ENCODE measurements at places on chromosomes 5 and 9.

GRCh38 chr5:55304584-55304983, 2.9 kb downstream of the DHX29 start:
- DNase-seq = no peak

- peak; percentile 69 for DNase-seq
Measured at GRCh38 chr5:84383816-84384603, 670 bp downstream of the EDIL3 start.

DNA sequence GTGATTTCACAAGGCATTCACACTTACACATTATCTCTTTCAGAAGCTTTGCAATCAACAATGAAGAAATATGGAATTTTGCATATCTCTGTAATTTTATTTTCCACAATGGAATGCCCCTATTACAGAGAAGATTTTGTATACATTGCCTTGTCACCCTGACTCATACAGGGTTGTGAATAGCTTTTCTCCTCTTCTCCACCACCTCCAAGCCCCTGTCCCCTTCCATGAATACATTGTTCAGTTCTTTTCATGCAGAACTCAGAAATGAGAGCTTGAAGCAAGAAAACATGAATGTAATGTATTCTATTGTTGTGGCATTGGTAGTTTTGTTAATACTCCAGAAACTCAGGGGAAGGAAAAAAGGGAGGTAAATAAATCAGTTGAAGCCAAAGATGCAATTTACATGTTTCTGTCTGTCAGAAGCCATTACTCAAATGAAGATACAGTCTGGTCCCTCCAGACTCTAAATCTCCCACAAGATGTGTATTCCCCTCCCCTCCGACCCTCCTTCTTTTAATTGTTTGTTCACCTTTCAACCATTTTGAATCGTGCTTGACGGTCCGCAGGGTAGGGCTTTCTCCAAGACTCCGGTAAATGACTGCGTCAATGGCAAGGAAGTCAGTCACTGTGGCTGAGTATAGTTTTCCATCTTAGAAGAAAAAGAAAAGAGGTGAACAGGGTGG, 86.1 kb downstream of the SEMA6A start:
- DNase-seq = no peak

- DNase-seq = peak; percentile 80
Measured at GRCh38 chr5:77560677-77561263, 68.7 kb upstream of the WDR41 start.

DNA sequence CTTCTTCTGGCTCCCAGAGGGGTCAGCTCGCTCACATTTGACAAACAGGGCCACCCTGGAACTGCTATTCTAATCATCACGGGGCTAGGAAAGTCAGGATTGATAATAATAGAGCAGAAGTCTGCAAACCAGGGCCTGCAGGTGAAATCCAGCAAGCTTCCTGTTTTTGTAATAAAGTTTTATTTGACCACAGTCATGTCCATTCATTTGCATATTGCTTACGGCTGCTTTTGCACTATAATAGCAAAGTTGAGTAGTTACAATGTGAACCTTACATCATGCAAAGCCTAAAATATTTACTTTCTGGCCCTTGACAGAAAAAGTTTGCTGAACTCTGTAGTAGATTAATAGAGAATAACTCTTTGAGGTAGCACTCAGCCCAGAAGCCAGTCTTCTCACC, 63.2 kb upstream of the CTXN3 start:
- no peak for DNase-seq

DNA sequence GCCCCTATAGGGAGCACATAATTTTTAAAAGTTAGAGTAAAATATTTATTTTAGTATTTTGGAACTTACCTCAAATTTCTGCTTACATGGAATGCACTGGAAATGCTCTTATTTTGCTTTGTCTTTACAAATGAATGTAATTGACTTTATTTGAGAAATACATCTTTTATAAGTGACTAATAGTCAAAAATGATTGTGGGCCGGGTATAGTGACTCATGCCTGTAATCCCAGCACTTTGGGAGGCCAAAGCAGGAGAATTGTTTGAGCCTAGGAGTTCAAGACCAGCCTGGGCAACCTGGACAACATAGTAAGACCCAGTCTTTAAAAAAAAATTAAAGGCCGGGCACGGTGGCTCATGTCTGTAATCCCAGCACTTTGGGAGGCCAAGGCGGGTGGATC, 5.8 kb downstream of the HMGCR start:
- DNase-seq = no peak

- DNase-seq = peak; percentile 78
Measured at GRCh38 chr9:103798620-103799019, 295.5 kb upstream of the SMC2 start.

DNA sequence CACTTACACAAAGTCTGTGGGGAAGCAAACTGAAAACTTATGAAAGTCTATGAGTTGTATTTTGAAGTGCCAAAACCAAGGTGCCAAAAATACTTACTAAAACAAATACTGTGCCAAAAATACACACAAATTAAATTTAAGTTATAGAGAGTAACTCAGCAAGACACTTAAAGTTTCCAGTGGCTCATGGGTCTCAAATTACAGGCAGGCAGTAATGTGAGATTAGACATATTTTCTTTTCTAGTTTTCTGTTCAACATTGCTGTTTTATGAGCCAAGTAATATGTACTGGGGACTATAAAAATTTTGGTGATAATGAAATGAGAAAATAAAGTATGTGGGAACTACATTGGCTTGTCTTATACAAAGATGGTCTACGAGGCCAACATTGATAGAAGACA, 172.2 kb upstream of the SNX2 start:
- no peak for DNase-seq

GRCh38 chr9:95091601-95092261, 225.8 kb downstream of the FANCC start:
- DNase-seq = peak; percentile 33

DNA sequence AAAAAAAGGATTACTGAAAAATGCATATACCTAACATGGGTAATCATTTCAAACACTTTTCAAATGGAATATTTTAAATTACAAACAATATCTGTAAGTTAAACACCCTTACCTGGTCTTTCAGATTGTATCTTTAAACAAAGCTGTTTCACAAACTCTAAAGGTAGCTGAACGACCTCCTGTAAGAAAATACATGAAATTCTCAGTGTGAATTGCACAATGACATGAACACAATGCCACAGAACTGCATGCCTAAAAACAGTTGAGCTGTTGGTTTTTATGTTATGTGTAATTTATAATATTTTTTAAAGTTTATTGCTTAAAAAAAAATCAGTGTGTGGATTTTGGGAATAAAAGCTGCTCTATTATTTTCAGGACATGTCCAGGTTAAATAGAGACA, 17.5 kb downstream of the IPPK start:
- DNase-seq = no peak

- DNase-seq = peak; percentile 68
Measured at GRCh38 chr5:50967563-50968355, 301.3 kb downstream of the PARP8 start.

- no peak for DNase-seq
Measured at GRCh38 chr9:20980832-20981455, 50.5 kb downstream of the HACD4 start.

GRCh38 chr9:131010482-131011273, 1.7 kb downstream of the LAMC3 start:
- DNase-seq = no peak

DNA sequence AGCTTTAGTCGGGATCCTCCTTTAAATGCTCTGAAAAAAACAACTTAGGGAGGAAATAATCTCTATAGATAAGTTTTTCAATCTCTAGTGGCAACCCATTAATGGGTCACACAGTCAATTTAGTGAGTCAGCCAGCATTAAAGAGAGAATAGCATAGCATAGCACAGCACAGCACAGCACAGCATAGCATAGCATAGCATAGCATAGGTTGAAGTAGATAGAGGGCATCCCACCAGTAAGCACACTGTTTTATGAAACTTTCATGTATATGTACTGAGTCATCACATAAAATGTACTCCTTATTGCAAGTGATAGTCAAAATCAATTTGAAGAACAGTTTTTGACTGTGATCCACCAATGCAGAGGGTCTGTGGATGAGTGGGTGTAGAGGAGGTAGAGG, 522.9 kb downstream of the CCDC171 start:
- no peak for DNase-seq

DNA sequence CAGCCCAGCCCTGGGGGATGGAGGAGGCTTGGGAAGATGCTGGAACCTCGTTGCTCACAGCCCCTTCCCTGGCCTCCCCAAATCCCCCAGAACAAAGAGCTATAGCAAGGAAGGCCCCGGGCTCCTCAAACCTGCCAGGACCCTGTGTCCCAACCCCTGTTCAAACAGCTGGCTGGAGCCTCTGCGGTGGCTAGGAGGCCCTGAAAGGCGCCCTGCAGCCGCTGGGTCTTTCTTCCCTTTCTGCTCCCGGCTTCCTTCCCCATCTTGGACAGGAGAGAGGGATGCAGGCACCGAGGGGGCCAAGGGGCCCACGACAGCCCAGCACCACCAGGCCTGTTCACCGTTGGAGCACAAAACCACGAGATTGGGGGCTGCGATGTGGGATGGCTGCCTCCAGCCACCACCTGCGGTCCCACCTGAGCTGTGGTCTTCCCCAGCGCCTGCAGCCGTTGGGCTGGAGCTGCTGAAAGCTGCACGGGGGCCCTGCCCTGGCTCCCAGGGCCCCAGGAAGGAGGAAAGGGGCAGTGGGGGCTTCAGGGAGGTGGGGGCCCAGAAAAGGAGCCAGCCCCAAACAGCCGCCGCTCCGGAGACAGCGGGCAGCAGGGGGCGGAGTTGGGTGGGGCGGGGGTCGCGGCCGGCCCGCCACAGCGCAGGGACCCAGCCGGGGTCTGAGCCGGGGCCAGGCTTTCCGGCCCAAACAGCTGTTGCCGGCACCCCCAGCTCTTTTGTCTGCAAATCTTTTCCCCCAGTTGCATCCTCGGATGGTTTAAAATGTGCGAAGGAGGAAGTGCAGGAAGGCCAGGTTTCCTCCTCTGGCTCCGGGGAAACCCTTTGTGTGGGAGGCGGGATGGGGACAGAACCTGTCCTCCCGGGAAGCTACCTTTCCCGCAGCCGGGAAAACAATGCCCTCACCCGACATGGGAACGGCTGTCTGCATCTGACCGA, 16.1 kb downstream of the NOTCH1 start:
- peak; percentile 47 for DNase-seq

DNA sequence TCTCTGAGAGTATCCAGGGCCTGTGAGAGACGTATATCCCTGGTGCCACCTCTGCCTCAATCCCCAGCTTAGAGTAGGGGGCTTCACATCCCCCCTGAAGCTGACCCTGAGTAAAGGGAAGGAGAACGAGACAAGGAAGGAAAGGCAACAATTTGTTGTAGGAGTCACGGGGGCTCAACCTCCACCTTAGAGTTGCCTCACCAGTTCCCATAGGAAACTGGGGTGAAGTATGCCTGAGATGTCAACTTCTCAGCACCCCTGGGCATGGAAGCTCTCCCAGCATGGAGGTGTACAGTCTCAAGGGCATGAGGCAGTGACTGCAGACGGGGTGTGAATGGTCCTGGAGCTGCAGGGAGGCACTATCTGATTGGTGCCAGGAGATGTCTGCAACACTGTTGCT, 53.6 kb downstream of the S1PR3 start:
- no peak for DNase-seq

DNA sequence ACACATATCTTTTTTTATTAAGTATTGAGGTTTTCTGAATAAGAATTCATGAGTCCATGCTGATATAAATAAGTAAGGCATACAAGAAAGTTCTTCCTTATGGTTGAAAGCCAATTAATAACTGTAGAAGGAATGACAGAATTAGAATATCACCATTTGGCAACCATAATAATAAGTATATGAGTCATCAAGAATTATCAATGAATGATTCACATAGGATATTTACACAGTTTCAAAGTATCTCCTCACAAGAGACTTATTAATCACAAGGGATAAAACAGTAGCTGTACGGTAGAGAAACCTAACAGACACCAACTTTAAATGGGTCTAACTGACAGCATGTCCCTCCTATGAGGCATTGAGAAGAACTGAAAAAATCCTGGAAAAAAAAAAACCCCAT, 161.6 kb downstream of the NR3C1 start:
- peak; percentile 64 for DNase-seq

DNA sequence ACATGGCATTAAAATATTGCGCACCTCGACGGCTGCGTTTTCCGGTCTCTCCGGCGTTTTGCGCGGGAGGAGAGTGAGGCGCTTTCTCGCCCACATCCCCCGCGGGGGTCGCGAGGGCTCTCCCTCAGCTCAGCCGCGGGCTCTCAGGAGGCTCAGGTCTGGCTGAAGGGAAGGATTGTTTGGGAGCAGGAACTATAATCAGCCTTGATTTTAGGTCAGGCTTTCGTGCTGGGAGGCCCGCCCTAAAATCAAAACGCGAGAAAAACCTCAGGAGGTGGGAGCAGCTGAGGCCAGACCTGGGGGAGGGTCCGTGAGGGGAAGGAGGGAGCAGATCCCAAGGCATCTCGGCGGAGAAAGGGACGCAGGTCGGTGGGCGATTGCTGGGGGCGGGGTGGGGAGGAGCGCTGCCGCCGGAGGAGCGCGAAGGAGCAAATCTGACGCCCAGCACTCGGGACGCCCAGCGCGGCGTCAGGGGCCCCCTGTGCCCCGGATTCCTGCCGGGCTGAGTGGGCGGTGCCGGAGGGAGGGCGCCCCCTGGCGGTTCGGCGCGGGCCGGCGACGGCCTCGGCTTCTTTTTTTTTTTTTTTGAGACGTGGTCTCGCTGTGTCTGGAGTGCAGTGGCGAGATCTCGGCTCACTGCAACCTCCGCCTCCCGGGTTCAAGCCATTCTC, 18.7 kb upstream of the RNF130 start:
- DNase-seq = peak; percentile 84

- DNase-seq = no peak
Measured at GRCh38 chr5:174752121-174752520, 27.7 kb downstream of the MSX2 start.

- DNase-seq = no peak
Measured at GRCh38 chr5:138697720-138698360, 55.4 kb upstream of the CTNNA1 start.

GRCh38 chr5:30867711-30868110, 325.8 kb upstream of the CDH6 start:
- no peak for DNase-seq

DNA sequence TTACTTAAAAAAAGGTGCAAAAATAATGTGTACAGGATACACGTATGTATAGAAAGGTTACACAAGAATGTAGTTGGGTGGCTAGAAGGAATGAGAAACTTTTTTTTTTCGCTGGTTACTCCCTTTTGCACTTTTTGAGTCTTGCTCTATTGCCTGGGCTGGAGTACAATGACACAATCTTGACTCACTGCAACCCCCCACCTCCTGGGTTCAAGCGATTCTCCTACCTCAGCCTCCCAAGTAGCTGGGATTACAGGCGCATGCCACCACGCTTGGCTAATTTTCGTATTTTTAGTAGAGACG, 15.8 kb downstream of the FBXW11 start:
- DNase-seq = no peak

DNA sequence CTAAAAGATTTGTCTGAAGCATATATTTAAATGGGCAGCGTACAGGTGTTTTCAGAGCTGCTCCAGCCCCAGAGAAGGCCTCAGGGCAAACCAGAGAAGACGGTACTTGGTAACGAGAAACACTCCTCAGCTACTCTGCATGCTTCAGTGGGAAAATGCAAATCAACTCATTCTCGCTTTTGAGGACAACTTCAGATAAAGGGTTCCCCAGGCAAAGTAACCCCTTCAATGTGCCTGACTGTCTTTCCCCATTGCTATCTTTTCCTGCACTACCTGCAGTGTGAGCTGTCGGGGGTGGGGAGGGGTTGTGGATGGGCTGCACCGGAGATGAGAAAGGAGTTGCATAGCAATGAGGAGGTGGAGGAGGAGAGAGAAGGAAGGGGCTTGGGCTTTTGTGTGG, 339.7 kb upstream of the CLINT1 start:
- no peak for DNase-seq

GRCh38 chr9:137924169-137924568, 46.6 kb downstream of the CACNA1B start:
- DNase-seq = no peak

GRCh38 chr5:142439207-142439860, 114.5 kb upstream of the SPRY4 start:
- no peak for DNase-seq

GRCh38 chr5:32059761-32060530, 114.2 kb downstream of the GOLPH3 start:
- no peak for DNase-seq

All from DMS53 (cell line).